Adrenal gland (tissue), 19 donors: ENCODE measurements at places on chromosomes 2 and 18.

GRCh38 chr2:86396291-86396785 lies 44.8 kb upstream of the KDM3A start:
- DNase-seq, result peak; percentile 76

GRCh38 chr2:8858264-8858663 lies 20.9 kb upstream of the KIDINS220 start:
- DNase-seq, result no peak

DNA sequence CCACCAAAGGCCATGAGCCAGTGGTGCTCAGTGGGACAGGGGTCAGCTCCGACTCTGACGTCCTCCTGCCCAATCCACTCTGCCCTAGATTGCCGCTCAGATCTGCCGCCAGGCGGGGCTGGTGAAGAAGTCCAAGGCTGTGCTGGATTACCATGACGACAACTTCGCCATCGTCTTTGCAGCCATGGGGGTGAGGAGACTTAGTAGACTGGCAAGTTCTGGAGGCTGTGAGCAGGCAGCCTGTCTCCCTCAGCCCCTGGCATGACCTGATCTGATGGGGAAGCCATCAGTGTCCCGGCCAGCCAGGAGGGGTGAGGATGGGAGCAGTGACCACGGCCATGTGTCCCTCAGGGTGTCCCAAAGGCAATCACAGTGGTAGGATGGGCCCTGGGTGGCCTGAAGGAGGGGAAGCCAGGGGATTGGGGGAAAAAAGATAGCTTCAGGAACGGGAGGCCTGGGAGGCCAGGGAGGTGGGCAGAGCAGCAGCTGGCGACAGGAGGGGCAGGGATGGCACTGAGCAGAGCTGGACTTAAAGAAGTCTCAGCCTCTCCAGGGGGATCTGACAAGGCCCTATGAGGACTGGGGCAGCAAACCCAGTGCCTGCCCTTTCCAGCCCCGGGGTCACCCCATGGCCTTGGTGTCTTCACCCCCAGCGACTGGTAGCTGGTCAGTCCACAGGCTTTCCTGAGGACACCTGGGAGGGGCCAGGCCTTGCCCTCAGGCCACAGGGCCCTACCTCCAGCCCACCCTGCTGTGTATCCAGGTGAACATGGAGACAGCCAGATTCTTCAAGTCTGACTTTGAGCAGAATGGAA lies 17.4 kb upstream of the ANKRD53 start:
- peak; percentile 43 for DNase-seq

- DNase-seq, result no peak
These were observed 97.7 kb downstream of the XRCC5 start for GRCh38 chr2:216206821-216207220.

- no peak for DNase-seq
These were observed 155.4 kb upstream of the FSIP2 start for GRCh38 chr2:185583058-185583816.

GRCh38 chr2:54176577-54176976 lies 61.2 kb downstream of the ACYP2 start:
- peak; percentile 20 for DNase-seq

GRCh38 chr2:42901076-42901640 lies 108.8 kb upstream of the HAAO start:
- no peak for DNase-seq

DNA sequence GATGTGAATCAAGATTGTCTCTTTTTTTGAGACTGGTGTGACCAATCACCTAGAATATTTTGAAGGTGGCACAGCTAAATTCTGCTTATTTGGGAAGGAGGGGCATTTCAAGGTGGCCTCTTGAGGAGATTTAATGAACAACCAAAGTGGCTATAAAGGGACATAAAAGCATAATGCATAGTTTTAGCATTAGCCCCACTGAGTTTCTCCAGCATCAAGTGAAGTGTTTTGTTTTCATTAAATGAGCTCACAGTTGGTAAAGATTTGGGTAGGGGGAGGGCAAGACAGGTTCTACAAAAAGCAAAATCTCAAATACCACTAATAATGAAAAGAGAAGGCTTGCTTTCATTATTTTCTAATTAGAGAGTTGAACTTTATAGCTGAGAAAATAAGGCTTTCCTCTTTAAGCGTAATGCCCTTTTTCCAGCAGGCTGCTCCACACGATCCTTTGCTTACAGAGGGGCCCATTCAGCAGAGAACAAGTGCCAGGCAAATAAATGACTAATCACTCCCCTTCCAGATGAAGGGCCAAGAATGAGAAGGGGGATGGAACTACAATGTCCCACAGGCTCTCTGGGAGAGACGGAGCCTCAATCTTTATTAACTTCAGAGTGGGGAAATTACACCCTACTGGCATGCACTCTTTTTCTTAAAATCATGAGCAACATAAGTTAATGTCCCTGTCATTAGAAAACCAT lies 35.9 kb downstream of the LHCGR start:
- DNase-seq, result no peak

GRCh38 chr2:86056590-86057331 lies 48.9 kb downstream of the POLR1A start:
- peak; percentile 11 for DNase-seq

DNA sequence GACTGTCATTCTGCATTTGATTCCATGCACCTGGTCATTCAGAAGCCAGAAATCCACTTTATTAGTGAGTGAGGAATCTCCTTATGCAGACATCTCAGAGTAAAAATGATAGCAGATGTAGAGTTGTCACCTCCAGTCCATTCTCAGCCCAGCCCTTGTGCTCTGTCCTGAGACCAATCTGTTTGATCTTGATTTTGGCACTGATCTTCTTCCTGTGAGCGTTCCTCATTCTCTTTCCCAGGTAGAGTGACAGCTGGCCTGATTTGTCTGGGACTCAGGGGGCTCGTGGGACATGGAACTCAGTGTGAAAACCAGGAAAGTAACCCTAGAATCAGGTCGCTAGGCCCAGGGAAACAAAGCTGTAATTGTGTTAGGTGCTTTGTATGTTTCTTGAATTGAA lies 8.9 kb downstream of the ARHGAP25 start:
- DNase-seq, result no peak

GRCh38 chr18:53070788-53071187 lies 730.8 kb downstream of the DCC start:
- DNase-seq, result no peak

DNA sequence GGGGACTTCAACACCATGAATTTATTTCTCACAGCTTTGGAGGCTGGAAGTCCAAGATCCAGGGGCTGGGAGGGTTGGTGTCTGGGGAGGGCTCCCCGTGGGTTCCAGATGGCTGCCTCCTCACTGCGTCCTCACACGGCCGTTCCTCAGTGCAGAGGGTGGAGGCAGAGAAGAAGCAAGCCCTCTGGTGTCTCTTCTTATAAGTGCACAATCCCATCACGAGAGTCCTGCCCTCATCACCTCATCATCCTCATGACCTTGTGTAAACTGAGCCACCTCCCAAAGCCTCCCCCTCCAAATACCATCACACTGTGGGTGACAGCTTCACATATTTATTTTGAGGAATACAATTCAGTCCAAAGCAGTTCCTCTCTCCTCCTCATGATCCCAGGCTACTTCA lies 26.3 kb downstream of the TMEM163 start:
- no peak for DNase-seq

- no peak for DNase-seq
These were observed 929.5 kb downstream of the NRXN1 start for GRCh38 chr2:50102383-50102782.
